Left cardiac atrium (tissue), 4 donors: ENCODE measurements at places on chromosomes 12 and 14. TPM values are rescaled to one million over a fixed set of nuclear protein-coding genes. Genes with fewer than 3 reads are reported as not detected.

KRT85 gene
- not detected for total RNA-seq

CDKN3 gene
- 6.9 TPM for total RNA-seq

TMEM132D gene
- total RNA-seq, result not detected

BDKRB2 gene
- total RNA-seq, result 5.4 TPM

SRRM4 gene
- 0.21 TPM for total RNA-seq

NTN4 gene
- total RNA-seq, result 81.4 TPM
